ENCODE measurements at places on chromosomes 1 and 21. TPM values are rescaled to one million over a fixed set of nuclear protein-coding genes. Genes with fewer than 3 reads are reported as not detected.

GRCh38 chr1:105585791-105586190 is 1470.7 kb upstream of the PRMT6 start:
- DNase-seq: no peak

GRCh38 chr1:155989242-155990004 is 11.1 kb upstream of the ARHGEF2 start:
- DNase-seq: peak; percentile 61

ILDR2 gene
- polyA plus RNA-seq: not detected

- DNase-seq: peak; percentile 94
These were observed 5.8 kb downstream of the IFI16 start for GRCh38 chr1:159015440-159015909.

TGFBR3 gene
- 3.0 TPM for polyA plus RNA-seq

DNA sequence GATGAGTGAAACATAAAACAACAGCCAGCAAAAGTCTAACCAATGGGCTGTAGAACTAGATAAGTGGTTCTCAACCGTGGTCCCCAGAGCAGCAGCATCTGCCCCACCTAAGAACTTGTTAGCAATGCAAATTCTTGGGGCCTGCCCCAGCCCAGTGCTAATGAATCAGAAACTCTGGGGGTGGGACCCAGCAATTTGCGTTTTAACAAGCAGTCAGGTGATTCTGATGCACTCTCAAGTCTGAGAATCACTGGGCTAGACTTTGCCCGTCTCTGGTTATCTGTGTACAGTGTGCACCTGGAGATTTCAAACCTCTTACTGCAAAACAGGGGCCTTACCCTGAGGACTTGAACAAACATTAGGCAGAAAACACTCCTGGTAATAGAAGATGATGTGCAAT is 66.5 kb downstream of the PLXNA2 start:
- no peak for DNase-seq

DNA sequence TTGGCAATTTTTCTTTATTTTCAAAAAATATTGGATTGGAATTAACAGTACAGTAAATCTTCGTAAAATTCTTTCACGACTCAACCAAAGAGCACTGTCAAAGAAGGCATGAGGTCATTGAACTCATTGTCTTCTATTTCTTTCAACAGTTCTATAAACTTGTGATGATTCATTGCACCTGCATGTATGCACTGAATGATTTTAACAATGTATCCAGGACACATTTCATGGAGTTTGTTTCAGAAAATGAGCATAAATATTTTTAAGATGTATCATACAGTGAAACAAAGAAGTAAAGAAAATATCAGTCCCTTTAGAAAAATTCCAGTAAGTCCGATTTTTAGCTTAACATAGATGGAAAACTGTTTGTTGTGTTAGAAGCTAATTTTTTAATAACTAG is 33.6 kb upstream of the CD34 start:
- DNase-seq: peak; percentile 23

- no peak for DNase-seq
These were observed 4.5 kb upstream of the NCMAP start for GRCh38 chr1:24551290-24551959.

MAP7D1 gene
- polyA plus RNA-seq: 83.2 TPM

MAB21L3 gene
- not detected for polyA plus RNA-seq

SYF2 gene
- polyA plus RNA-seq: 16.8 TPM

DNA sequence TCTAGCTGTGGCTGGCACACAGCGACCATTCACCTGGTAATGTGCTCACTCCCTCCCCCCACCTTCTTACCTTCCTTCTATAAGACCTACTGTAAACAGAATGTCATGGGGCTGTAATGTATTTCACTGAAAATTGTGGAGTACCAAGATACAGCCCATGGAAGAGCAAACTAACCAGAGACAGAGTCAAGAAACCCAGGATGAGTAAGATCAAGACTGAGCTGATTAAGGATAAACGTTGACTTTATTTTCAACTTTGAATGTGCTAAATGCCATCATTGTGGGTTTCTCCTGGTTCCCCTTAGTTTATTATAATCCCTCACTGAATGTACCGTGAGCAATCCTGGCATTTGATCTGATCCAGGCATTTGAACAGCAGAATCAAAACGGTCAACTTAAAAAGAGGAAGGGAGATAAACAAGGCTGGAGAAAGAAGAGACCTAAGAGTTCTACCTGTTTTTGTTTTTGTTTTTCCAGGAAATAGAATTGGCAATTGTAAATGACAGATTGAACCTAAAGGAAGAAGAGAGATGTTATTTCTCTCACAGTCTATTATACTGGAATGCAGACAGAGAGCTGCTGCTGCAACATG is 16.1 kb upstream of the ATP1B1 start:
- DNase-seq: no peak

CLCA4 gene
- polyA plus RNA-seq: not detected

KCNE2 gene
- not detected for polyA plus RNA-seq

DNA sequence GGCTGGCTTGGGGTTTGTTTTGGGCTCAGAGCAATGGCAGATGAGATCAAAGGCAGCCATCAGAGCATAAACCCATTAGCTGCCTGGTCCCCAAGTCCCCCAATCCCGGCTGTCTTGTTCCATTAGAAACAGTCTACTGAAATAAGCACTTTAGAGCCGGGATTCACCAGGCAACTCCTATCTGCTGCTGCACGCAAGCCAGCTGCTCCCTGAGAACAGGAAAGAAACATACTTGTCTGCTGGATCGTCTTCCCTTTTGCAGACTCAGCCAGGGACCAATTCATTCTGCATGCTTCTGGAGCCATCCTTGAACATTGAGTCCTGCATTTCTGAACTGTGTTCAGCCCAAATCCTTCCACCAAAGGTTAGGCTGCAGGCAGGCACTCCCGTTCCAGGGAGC is 21.8 kb downstream of the RXRG start:
- DNase-seq: no peak

GRCh38 chr1:86082183-86082582 is 74.4 kb downstream of the COL24A1 start:
- no peak for DNase-seq

PADI1 gene
- 0.13 TPM for polyA plus RNA-seq

- no peak for DNase-seq
These were observed 725.2 kb downstream of the PTPRU start for GRCh38 chr1:29961293-29962059.

FMO2 gene
- polyA plus RNA-seq: 0.05 TPM

AMPD1 gene
- polyA plus RNA-seq: not detected

KCNK1 gene
- 1.7 TPM for polyA plus RNA-seq

GRCh38 chr21:25862112-25862511 is 127.3 kb downstream of the GABPA start:
- no peak for DNase-seq

- DNase-seq: no peak
These were observed 18.6 kb upstream of the PADI1 start for GRCh38 chr1:17186216-17186909.

GRCh38 chr1:65564493-65564892 is 144.0 kb downstream of the LEPR start:
- DNase-seq: no peak

DNA sequence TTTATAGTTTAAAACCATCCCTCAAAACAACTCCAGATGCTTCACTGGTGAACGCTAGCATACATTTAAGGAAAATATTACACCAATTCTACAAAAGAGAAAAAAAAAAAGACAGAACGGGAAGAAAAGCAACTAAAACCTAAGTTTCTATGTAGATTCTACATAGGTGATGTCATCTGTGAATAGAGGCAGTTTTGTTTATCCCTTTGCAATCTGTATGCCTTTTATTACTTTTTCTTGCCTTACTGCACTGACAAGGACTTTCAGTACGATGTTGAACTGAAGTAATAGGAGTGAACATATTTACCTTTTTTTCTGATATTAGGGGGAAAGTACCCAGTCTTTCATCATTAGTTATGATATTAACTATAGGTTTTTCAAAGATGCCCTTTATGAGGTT is 101.7 kb upstream of the HAO2 start:
- no peak for DNase-seq

- DNase-seq: peak; percentile 77
These were observed 73.6 kb downstream of the SMYD2 start for GRCh38 chr1:214354440-214355148.

- DNase-seq: no peak
These were observed 54.6 kb downstream of the NENF start for GRCh38 chr1:212487286-212487685.

GRCh38 chr1:151542710-151543129 is 2.6 kb downstream of the TUFT1 start:
- DNase-seq: peak; percentile 86

All from IMR-90 (cell line).